ENCODE measurements at places on chromosomes 13 and 19. TPM values are rescaled to one million over a fixed set of nuclear protein-coding genes. Genes with fewer than 3 reads are reported as not detected.
A peak's percentile ranks its signal among the peaks of the same experiment; 100 is the strongest.

Gene ZNF626
- 13.4 TPM for total RNA-seq

Gene ZNF582
- total RNA-seq: 2.6 TPM

Gene WDFY2
- 6.0 TPM for total RNA-seq

DNA sequence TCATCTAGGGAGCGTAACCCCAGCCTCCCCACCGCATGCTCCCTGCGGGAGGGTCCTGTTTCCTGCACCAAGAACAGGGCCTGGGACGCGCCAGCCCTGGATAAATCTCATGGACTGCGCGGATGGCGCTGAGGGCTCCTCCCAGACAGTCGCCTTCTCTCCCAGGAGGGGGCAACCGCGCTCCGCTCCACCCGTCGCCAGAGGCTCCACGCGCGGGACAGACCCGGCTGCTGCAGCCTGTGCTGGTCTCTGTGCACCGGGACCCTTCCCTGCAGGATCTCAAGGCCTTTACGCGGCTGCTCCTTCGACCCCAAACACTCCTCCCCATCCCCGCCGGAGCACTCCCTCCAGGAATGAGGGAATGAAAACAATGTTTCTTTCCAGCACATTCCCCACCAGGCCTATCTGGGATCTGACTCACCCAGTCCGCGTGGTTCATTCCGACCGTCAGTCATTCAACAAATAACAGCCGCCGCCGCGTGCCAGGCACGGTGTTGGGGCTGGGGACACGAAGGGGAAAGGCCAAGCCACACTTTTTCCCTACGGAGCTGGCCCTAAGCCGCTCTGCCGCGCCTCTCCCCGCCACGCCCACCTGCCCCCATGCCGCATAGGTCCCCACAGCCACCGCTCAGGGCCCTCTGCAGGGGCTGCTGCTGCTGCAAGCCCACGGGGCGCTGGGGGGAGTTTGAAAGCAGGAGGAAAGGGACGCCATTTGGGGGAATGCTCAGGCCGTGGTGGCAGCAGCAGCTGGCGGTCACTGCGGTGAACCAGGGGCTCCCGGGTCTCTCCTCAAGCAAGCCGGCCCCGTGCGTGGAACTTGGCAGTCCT lies 6.0 kb downstream of the PNMA8B start:
- DNase-seq: peak; percentile 69

DNA sequence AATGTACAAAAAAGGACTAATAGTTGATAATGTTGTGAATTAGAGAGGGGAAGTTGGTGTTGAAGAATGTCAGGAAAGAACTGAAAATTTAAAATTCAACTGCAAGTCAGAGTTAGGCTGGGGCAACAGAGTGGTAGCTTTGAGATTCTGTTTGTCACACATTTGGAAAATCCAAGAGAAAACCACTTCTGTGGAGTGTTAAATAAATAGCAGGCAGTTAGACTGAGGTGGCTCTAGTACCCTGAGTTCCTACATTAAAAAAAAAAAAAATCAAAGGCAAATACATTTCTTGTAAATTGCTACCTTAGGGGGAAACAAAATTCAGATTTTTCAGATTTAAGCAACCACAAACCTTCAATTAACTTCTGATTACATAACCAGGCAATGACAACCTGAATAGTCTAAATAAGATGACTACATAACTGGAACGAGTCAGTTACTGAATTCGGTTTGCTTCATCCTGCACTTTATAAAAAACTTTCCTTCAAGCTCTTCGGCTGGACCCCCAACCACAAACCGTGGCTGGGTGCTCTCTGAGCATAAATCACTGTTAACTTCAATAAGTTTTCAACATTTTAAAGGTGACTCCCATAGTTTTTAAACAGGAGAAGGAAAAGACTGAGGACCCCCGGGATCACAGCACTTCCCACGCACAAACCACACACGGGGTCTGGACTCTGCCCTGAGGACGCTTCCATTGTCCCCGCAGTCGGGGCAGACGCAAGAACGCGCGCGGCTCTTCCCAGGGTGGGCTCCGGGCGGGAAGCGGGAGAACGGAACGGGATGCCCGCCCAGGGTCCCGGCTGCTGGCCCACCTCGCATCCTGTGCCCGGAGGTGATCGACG lies 725 bp downstream of the ZNF682 start:
- no peak for DNase-seq

DNA sequence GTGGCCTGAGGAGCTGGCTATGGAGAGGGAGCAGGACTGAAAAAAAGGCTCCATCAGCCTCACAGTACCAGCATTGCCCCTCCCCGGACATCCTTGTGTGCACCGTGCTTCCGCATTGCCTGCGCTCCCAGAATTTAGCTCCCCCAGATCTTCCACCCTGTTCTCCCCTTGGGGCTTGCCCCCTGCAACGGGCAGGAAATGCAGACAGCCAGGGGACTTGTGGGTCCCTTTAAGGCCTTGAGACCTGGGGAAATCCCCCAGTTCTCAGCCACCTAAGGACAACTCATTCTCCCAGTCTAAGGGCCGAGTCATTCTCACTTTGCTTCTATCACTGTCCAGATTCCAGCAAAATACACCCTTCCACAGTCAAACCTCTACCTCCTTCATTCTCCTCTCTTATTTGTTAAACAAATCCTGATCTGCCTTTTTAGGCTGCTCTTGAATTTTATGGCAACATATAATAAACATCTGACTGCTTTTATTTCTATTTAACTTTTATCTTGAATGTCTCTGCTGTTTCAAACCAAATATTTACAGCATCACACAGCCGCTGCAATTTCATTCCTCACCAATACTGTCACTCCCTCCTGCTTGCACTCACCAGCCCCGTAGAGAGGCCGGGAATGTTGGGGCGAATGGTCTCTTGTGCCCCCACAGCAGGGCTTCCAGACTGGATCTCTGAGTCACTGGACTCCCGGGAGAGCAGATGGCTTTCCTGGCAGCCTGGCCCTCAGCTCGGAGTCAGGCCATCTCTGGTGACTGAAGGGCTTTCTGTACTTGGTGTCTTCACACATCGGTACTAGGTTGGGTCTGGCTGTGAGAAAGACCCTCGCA lies 221.9 kb downstream of the TSHZ3 start:
- DNase-seq: peak; percentile 91

GRCh38 chr13:53068585-53069520 lies 40.2 kb downstream of the OLFM4 start:
- no peak for DNase-seq

Gene ZFP82
- total RNA-seq: 3.5 TPM

GRCh38 chr19:39558624-39559117 lies 18.7 kb upstream of the EID2 start:
- no peak for DNase-seq

DNA sequence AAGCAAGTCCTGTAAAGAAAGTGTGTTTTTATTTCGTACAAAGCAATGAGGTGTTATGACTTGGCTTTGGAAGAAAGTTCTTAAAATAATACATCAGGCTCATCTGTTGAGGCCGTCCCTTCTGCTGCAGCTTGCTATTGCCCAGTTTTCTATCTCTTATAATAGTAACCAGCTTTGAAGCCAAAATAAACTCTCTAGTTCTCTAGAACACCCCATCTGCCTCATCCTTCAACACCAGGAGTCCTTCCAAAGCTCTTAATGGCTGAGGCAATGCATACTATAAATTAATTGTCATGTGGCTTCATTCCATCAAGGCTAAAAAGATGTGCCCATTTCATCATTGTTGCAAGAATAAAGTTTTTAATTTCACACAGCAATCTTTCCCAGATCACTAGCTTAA lies 49.4 kb upstream of the IPO5 start:
- no peak for DNase-seq

Gene CALR3
- not detected for total RNA-seq

DNA sequence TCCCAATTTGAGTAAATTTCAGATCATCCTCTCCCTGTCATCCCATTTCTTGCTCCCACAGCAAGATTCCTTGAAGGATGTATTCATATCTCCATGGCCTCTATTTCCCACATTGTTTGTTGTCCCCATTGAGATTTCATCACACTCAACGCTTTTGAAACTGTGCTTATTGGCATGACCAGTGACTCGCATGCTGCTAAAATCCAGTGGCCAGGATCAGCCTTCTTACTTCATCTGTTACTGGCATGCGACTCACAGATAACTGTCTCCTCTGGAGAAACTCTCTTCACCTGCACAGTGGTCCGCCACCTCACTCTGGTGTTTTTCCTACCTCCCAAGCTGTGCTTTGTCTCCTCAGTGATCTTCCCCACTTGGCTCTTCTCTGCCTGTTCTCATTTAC lies 95.8 kb downstream of the WASF3 start:
- DNase-seq: peak; percentile 23

GRCh38 chr13:102132777-102133295 lies 269.0 kb downstream of the FGF14 start:
- no peak for DNase-seq

Gene ZNF681
- 0.32 TPM for total RNA-seq

DNA sequence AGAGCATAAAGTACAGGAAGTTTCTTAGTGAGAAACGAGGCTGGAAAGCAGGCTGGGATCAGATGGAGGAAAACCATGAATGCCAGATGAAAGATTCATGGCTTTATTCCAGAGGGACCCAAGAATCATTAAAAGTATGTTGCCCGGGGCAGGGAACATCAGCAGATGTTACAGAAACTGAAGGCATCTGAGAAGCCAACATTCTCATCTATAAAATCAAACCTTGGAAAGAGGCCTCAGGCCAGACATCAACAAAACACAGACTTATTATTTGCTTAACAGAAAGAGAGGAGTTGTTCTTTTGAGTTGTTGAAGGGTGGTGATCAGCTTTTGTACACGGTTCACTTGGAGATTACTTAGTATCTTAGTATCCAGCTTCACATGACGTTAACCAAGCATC lies 543.6 kb downstream of the RFC3 start:
- DNase-seq: peak; percentile 79

Gene CA11
- total RNA-seq: 1.3 TPM

Gene UBE2L5
- total RNA-seq: not detected

Gene SYDE1
- total RNA-seq: 61.2 TPM

- no peak for DNase-seq
Observed at GRCh38 chr19:50466706-50467039, 9.6 kb upstream of the EMC10 start.

- peak; percentile 28 for DNase-seq
Observed at GRCh38 chr19:48962029-48962848, 2.9 kb upstream of the FTL start.

DNA sequence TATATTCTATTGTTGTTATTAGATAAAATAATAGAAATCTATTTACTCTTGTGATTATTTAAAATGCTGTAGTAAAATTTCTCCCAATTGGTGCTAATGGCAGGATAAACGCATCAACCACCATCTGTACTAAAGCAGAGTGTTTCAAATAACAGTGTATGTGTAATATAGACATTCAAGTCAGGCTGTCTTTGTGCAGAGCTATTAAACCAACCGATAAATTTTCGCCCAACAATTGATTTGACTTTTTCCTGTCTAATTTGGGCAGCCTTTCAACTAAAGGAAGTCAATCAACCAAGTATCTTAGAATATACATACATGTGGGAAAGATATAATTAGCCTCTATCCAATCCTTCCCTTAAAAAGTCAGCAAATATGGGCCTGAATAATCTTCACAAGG lies 5.8 kb downstream of the AMER2 start:
- DNase-seq: no peak

- DNase-seq: no peak
Observed at GRCh38 chr13:66563076-66563475, 667.1 kb downstream of the PCDH9 start.

DNA sequence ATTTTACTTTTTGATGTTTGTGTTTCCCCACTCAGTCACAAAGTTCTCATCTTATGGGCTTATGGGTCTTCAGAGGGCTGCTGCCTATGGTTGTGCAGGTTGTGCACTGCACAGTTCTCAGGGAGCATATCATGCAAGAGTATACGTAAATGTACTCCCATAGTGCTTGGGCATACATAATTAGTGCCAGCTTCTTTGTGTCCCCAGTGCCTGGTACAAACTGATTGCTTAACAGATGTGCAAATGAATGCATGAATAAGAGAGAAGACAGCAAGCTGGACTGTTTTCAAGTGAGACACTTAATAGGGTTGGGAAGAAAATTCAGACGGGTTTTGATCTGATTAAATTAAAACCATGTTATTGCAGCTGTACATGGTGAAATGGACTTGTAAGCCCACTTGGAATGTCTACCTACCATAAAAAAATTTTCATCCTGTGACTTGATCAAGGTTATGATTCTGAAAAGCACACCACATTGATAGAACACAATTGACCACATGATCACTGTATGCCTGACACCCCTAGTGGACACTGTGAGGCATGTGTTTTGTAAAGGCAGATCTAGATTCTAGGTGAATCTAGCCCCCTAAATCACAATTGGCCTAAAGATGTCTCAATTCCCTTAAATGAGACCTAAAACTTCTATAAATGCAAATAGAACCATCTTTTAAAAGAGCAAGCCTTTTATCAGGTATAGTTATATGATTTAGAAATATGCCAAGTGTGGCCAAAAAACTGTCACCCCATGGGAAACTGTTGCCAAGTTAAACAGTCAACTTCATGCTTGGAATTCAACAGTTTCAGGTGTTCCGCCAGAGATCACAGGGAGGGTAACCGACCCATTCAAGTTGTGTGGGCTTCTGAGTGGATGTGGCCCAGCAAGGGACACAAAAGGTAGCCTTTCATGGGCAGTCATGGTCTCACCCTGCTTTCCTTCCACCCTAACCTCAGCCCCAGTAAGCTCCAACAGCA lies 27.9 kb downstream of the FAM124A start:
- no peak for DNase-seq

- no peak for DNase-seq
Observed at GRCh38 chr19:40266912-40267600, 18.1 kb downstream of the AKT2 start.

Gene PNMA8C
- total RNA-seq: under 0.01 TPM

DNA sequence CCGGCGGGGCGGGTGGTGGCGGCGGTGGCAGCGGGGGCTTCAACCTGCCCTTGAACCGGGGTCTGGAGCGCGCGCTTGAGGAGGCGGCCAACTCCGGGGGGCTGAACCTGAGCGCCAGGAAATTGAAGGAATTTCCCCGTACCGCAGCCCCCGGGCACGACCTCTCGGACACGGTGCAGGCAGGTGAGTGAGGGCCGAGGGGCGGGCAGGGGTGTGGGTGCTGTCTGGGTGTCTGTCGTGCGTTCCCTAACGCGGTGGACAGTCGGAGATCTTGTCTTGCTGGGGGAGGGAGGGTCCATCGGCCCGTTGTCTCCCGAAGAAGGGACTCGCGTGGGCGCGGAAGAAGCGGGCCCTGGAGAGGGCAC lies 533 bp downstream of the LRCH1 start:
- DNase-seq: no peak

Gene CYP4F2
- total RNA-seq: not detected

Data from fibroblast of villous mesenchyme (primary cell).